NCI-H774 (cell line): ENCODE measurements at places on chromosomes 3 and 15.
A peak's percentile ranks its signal among the peaks of the same experiment; 100 is the strongest.

DNA sequence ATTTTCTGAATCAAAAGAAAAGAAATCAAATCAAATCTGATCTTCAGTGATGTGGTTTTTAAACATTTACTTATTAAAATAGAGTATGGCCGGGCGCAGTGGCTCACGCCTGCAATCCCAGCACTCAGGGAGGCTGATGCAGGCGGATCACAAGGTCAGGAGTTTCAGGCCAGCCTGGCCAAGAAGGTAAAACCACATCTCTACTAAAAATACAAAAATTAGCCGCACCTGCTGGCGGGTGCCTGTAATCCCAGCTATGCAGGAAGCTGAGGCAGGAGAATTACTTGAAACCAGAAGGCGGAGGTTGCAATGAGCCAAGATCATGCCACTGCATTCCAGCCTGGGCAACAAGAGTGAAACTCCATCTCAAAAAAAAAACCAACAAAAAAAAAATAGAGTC, 169.1 kb downstream of the ULK4 start:
- no peak for DNase-seq

- no peak for DNase-seq
Observed at GRCh38 chr3:196140224-196140623, 58.3 kb upstream of the TFRC start.

- DNase-seq, result peak; percentile 13
Observed at GRCh38 chr3:135788146-135788545, 177.4 kb upstream of the PPP2R3A start.

- DNase-seq, result no peak
Observed at GRCh38 chr15:83105440-83105839, 2.0 kb upstream of the TM6SF1 start.

GRCh38 chr15:55916666-55917409, 76.6 kb downstream of the NEDD4 start:
- no peak for DNase-seq

GRCh38 chr3:47989981-47990440, 26.2 kb downstream of the MAP4 start:
- DNase-seq, result peak; percentile 29

DNA sequence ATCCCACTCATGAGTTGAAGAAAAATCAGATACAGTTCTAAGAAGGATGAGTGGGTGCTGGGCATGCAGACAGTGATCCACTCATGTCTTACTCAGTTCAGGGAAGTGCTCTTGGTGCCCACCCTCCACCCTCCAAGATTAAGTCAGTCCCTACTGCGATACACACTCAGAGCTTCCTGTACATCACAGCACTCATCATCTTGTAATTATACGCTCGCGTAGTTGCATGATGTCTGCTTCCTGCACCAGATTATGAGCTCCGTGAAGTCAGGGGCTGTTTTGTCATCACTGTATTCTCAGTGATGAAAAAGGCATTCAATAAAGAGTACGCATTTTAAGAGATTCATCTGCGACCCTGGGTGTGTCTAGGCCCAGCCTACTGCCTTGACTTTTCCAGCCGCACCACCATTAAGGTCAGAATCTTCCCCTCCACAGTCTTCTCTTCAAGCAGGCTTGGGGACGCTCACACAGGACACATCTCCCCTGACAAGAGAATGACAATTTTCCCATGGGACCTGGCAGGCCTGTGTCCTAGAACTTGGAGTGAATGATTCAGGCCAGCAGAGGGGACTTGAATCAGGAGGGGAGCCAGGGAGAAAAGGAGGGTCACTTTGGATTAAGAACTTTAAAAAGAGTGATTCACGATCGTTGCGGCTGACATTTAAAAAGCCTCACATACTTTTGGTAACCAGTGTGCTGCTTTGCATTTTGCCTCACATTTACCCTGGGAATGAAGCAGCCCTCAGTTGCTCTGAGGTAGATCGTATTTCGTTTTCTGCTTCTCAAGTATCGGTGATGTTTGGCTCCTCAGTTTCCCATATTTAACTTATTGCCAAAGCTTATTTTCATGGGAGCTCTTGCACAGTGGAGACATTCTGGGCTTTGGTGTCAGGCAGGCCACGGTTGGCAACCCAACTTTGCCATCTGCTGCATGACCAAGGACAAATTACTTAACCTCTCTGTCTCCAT, 7.9 kb upstream of the PDE8A start:
- no peak for DNase-seq
